ENCODE measurements at places on chromosomes 7 and 10.

DNA sequence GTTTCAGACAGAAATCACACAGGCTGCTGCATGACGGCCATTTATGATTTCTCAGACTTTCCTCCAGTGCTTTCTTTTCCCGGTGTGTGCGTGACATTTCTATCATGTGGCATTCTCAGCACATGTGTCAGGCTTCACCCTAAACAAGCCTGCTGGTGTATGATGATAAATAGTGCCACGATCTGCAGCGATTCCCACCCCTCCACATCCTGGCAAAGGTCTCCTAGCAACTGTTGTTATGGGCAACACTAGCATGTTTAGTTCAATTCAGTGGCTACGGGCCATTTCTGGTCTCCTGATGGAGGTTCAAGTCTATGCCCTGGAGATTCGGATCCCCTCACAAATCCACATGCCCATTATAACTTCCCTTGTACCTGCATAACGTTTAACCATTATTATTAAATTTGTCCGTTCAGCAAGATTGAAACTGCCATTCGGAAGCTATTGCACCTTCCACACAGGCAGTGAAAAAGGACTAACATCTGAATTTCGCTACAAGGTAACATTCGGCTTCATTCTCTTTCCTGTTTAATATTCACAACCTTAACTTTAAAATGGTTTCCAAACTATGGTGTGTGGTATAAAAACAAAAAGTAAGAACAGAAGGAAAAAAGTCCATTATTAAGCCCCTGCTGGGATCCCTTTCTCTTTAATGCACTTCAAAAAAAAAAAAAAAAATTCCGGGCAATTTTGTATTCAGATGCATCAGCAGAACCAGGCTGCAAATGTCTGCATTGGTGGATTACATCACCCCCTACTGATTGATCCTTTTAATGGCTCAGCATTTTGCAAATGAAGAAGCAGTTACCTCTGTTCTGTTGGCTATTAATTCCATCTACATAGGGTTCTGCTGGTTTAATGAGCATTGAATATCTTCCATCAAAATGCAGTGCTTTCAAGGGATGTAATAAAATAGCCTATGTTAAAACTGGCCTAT, 90.2 kb downstream of the FRMD4A start:
- DNase-seq, result no peak

DNA sequence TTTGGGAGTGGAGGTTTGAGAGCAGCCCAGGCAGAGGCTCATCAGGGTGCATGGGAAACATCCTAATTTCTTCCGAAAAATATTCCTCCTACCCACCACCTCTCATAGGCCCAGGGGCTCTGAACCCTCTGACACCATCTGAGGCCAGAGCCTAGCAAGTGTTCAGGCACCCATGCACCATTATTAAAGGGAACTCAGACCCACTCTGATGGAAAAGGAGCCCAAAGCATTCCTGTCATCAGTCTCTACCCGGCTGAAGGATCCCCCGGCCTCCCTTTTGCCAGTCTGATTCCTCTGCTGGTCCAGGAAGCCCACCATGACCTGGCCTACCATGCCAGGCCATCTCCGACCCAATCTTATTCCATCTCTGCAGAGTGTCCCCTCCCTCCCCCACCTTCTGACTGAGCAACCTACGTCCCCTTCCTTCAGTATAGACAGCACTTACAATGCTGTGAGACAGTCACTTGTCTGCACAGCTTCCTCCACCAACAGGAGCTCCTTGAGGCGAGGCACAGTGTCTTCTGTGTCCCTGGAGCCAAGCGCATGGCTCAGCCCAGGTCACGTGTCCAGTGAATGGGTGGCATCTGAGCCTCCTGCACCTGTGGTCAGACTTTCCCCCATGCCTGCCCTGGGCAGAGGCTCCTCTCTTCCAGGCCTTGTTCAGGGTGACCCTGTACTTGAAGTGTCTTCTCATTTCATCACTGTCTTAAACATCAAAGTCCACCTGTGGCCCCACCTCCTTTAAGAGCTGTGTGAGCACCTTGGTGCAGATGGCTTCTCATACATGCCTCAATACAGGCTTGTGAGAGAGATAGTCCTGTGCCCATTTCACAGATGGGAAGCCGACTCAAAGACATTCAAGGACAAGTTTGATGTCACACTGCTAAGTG, 889 bp upstream of the GPR15LG start:
- no peak for DNase-seq

DNA sequence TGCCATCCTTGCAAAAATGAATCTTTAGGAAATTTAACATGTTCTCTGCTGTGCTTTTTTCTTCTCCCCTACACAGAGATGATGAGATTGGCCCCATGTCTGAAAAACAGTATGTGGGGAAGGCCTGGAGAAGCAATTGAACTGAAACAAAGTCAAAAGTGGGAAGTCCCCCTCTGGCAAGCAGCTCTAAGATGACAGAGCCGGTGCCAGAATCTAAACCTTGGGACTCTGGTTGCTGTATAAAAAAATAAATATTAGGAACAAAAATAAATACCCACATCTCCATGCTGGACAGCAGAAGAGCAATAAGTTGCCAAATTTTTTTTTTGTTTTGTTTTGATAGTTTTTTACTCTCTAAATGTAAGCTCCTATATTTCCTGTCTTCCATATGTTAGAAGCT, 51.8 kb upstream of the TRIL start:
- no peak for DNase-seq

GRCh38 chr10:44771233-44771995, 139.7 kb upstream of the TMEM72 start:
- DNase-seq, result no peak
